Putamen (tissue), 1 donor: ENCODE measurements at places on chromosomes 3 and 15.

- no peak for DNase-seq
Observed at GRCh38 chr3:195714380-195715011, 6.3 kb upstream of the MUC20 start.

DNA sequence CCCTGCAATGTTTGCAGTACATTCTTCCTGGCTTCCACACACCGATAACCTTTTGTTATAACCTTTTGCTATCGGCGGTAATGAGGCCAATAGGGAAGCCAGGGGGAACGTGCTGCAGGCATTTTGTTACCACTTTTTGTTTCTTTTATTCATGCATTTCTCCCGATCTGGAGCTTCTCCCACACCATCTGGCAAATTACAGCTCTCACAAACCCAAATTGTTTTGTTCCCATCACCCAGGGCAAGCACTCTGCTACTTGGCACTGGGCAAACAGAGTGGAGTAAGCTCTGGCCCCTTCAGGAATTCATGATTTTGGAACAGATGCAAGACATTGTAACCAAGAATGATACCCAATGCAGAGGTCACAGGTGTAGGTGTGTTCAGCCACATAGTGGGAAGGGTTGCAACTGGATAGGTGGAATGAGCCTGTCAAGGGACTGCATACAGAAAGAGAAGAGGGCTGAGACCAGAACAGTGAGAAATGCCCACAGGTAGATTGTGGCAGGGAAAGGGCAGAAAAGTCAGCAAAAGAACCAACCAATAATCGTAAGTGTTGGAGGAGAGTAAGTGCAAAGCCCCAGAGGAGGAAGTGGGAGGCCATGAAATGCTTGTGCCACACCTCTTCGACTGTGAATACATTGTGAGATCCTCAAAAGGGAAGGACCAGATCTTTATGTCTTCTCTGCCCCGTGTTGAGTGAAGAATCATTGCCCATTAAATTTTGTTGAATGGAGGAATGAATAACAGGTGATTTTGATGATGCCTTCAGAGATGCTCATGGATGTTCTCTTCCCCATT is 45.8 kb downstream of the PARP15 start:
- DNase-seq = no peak

DNA sequence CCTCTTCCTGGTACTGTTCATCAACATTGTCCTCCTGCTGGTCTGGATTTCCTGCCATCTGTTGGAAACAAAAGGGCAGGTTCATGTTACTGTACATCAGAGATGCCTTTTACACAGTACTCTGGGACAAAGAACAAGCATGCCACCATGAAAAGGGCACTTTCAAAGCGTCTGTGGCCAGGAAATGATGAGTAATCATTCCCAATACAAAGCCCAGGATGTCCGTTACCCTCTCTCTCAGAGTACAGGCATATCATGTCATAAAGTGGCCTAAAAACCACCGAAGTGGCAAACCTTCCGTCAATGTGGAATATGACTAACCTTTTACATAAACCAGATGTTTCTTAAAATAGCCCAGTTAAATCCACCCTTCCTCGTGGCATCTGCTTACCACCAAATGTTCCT is 71.2 kb downstream of the GOLIM4 start:
- DNase-seq = no peak

DNA sequence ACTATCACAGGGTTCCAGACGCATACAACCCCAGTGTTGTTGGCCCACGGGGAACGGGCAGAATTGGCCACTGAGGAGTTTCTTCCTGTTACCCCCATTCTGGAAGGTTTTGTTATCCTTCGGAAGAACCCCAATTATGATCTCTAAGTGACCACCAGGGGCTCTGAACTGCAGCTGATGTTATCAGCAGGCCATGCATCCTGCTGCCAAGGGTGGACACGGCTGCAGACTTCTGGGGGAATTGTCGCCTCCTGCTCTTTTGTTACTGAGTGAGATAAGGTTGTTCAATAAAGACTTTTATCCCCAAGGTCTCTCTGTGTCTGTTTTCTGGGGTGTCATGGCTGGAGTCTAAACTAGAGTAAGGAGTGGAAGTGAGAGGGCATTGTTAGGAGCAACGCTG is 5.7 kb upstream of the EIF4G1 start:
- DNase-seq = no peak

DNA sequence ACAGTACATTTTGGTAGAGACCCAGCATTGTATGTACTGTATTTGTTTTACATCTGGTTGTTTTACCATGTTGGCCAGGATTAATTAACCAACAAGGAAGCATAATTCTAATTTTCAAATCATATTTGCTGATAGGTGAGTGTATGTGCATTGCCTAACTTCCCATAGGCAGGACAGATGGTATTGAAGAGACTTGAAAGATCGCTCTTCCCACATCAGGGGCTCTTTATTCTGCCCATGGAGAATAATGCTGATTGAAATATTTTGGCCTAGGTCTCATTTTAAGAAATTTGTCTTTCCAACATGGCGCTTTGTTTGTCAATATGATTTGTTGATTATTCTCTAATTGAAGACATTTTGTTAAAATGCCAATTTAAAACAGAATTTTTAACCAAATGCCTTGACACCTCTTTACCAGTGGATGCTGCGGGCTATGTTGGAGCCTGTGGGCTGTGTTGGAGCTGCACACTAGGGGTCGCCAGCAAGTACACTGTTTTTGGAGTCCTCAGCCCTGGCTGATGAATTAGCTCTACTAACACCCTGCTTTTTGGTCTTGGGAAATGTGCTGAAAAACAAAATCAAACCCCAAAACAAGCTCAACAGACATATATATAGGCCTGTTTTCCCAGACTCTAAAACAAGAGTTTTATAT is 5.3 kb downstream of the P2RY12 start:
- no peak for DNase-seq

DNA sequence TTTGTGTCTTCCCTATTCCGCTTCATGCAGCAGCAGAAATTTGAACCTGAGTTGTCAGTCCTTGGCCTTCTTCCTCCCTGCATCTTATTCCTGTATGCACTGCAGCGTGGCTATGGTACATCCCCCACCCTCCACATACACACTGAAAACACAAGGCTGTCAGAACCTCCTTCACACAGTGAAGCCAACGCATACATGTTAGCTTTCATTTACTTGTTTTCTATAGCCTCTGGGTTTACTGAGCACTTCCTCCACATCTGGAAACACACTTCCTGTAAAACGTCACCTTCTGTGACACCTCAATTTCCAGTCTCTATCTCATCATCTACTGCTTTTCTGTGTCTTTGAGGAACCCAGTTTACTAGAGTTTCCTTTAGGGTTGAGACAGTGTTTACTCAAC is 47.0 kb downstream of the SUSD5 start:
- no peak for DNase-seq

DNA sequence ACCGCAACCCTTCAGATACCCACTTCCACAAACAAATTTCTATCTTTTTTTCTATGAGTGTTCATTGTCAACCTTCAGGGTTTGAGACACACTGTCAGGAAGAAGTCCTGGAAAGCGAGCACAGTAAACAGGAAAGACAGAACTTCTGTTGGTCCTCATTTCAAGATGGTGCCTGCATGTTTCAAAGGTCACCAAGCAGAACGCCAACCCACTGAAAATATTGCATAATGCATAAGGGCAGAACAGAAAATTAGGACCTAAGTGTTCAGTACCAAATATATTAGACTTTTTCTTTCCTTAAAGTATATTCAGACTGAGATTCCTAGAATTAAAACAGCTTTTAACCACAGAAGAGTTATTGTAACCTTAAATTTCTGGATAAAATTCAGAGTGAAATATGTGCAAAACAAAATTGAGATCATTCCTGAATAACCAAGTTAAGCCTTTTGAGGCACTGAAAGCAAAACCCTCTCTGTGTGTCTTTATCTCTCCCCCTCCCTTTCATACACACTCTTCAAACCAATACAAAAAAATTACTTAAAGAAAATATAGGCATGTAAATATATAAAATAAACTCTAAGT is 387.8 kb upstream of the THBS1 start:
- no peak for DNase-seq

GRCh38 chr15:96392380-96393208 is 62.1 kb downstream of the NR2F2 start:
- no peak for DNase-seq

DNA sequence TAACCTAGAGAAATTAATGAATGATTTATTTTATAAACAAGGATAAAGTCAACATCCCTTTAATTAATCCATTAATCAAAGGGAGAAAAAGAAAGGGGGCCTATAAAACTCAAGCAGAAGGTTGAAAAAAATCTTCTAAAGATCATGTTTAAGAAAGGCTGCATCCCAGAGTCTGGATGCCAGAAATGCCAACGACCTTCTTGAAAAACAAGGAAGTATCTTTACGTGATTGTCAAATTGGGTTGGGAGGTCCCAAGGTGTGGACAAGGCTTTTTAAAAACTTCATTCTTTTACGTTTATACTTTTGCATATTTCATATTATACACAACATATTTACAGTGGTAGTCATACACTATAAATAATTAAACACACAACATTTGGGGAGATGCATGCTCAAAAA is 1.6 kb downstream of the GOLGB1 start:
- no peak for DNase-seq

GRCh38 chr3:63968612-63969350 is 54.5 kb downstream of the PSMD6 start:
- no peak for DNase-seq

GRCh38 chr3:16264174-16264707 is 502 bp downstream of the DPH3 start:
- no peak for DNase-seq

- no peak for DNase-seq
Observed at GRCh38 chr3:31086698-31087097, 192.2 kb upstream of the GADL1 start.

DNA sequence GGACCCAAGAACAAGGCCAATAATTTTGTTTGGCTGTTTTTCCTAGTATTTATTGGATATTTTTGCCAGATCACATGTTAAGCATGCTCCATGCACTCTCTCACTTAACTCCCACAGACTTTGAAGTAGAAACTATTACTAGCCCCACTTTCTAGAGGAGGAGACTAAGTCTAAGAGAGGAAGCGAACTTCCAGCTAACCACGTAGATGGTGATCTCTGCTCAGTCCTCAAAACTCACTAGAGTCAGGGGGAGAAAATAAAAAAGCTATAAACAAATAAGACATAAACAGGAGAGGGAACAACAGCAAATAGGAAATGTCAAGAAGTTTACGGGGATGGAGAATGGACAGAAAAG is 481.0 kb upstream of the PROK2 start:
- no peak for DNase-seq

GRCh38 chr3:157335233-157336076 is 101.2 kb upstream of the PTX3 start:
- DNase-seq = peak; percentile 20

DNA sequence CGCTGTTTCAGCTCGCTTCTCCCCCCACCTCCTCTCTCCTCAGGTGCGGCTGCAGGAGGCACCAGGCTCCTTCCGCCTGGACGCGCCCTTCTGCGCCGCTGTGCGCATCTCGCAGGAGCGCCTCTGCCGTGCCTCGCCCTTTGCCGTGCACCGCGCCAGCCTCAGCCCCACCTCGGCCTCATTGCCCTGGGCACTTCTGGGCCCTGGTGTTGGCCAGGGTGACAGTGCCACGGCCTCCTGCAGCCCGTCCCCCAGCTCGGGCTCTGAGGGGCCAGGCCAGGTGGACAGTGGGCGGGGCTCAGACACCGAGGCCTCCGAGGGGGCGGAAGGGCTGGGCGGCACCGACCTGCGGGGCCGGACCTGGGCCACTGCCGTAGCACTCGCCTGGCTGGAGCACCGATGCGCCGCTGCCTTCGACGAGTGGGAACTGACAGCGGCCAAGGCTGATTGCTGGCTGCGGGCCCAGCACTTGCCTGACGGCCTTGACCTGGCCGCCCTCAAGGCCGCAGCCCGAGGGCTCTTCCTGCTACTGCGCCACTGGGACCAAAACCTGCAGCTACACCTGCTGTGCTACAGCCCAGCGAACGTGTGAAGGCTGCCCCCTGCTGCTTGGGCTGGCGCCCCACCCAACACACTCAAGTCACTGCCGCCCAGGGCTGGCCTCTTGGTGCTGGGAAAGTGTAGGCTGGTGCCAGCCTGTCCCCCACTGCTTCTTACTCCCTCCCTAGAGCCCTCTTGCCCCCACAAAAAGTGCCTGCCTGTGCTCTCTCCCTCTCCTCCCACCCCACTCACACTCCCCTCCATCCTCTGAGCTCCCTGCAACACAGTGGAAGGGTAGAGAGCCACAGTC is 7.1 kb downstream of the ALG3 start:
- DNase-seq = no peak

DNA sequence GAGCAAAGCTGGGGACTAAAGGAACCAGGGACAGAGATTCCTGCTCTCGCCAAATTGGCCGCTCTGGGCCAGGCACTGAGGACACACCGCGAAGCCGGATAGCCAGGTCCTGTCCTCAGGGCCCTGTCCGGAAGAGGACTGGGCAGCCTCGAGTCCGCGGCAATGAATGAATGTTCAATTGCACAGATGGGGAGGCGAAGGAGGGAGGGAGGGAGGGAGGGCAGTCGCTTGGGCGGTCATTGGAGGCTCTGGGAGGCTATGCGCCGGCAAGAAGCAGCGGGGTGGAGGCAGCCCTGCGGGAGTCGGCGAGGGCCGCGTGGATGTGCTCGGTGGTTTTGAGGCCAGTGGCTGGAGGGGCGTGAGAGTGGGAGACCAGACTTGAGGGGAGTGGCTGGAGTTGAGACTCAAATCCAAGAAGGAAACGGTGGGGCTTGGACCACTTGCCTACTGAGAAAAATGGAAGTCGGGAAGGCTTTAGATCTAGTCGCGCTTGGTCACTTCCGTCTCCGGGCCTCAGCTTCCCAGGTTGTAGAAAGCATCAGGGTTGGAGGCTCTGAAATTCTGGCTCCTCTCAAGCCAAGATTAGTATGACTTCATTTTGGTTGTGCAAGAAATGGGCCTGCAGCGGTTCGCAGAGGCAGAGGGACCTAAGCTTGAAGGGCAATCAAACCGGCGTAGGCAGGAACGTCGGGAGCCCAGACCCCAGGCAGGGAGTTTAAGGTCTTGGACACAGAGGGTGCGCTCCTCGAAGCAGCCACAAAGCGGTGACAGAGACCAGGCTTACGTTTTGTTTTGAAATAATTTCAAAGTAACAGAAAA is 21.1 kb upstream of the PLXND1 start:
- peak; percentile 76 for DNase-seq

DNA sequence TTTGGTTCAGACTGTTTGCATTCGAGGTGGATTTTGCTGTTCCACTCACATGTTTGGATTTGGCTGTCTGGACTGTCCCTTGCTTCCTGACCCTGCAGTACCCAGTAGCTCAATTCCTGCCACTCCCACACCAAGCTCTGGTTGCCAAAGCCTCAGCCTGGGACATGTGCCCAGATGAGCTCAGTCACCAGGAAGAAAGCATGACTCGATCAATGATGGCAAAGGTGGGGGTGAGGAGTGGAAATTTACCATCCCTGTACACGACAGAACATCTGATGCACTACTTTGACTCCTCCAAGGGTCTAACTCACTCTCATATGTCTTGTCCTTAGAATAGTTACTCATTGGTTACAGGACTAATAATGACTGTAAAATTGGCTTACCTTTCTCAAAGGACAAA is 45.2 kb downstream of the ZNF385D start:
- no peak for DNase-seq

DNA sequence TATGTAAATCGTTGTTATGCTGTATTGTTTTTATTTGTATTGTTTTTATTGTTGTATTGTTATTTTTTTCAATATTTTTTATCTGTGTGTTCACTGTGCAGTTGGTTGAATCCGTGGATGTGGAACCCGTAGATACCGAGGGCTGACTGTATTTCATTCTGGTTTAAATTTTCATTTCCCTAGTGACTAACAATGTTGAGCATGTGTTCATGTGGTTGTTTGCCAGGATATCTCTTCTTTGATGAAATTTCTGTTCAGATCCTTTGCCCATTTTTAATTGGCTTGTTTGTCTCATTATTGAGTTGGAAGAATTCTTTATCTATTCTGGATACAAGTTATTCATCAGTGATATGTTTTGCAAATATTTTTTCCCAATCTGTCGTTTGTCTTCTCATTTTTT is 29.7 kb downstream of the STOML1 start:
- DNase-seq = no peak

GRCh38 chr3:40679290-40679689 is 154.5 kb downstream of the ZNF621 start:
- no peak for DNase-seq
